ENCODE measurements at places on chromosomes 1 and 21. TPM values are rescaled to one million over a fixed set of nuclear protein-coding genes. Genes with fewer than 3 reads are reported as not detected.

Gene GSTM4
- polyA plus RNA-seq: 69.7 TPM

Gene CACNA1S
- 0.51 TPM for polyA plus RNA-seq

Gene CD1E
- polyA plus RNA-seq: not detected

Gene AZIN2
- polyA plus RNA-seq: 4.9 TPM

DNA sequence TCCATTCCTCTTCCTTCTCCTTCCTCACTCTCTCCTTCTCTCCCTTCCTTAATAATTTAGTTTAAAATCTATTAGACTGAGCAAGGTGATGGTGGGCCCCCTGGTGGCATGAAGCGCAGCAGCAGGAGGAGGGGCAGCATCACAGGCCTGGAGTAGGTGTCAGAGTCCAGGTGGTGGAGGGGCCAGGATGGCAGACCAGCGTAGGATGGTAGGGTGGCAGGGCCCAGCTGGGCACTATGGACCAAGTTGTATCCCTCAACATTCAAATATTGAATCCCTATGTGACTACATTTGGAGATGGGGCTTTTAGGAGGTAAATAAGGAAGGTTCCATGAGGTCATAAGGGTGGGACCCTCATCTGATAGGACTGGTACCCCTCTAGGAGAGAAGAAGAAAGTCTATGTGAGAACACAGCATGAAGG is 61.0 kb downstream of the WDR4 start:
- peak; percentile 12 for DNase-seq

DNA sequence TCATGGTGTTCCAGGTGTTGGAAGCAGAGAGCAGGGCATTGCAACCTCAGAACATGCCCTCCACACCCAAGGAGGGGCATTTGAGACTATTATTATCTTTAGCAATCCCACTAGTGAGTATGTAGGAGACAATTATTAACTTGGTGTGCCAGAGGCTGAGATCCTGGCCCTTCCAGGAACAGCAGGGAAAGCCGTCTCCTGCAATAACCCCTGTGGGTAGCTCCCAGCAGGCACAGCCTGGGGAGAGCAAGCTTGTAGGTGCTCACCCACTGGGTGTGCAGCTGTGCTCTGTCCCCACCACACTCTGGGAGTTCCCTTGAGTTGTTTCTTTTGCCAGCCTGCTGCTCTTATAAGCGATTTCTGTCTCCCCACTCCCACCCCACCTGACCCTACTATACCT is 10.3 kb downstream of the CFAP107 start:
- no peak for DNase-seq

DNA sequence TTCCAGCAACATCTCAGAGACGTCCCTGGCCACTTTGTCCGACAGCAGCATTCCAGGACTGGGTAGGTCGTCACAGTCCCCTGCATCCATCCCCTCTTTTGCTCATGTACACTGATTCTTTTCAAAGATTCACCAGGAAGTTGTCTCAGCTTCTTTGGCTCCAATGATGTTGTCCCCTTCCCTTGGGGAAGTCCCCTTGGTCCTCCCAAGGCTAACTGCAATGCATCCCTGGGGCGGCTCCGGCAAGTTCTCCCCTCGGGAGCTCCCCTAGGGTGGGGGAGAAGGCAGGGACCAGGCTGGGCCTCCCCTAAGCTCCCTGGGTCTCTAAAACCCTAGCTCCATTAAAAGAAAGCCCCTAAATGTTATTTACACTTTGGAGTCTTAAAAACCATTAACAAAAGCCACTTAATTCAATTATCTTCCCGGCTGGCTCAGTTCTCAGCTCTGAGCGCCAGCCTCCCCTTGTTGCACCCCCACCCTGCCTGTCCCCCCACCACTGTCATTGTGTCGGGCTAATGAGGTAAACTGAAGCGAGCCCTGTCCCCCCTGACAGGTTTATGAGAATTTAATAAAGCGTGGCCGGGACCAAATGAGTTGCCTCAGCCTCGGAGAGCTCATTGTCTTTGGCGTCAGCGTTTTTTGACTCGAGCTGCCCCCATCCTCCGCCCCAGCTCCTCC is 25.3 kb downstream of the KNCN start:
- no peak for DNase-seq

DNA sequence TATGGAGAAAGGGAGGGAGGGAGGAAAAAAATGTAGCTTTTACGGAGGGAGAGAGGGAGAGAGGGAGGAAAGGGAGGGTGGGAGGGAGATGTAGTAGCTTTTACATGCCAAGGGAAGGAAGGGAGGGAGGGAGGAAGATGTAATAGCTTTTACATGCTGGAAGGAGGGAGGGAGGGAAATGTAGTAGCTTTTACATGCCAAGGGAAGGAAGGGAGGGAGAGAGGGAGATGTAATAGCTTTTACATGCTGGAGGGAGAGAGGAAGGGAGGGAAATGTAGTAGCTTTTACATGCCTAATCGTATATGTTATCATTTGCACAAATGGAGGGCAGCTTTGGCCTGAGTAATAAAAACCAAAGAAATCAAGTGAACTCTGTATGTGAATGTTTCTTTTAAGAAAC is 35.6 kb downstream of the EEIG2 start:
- DNase-seq: peak; percentile 61

GRCh38 chr1:231442735-231443134 is 20.6 kb upstream of the EGLN1 start:
- no peak for DNase-seq

GRCh38 chr1:200654660-200655059 is 15.0 kb downstream of the DDX59 start:
- no peak for DNase-seq

All from right renal pelvis (tissue), 4 donors.